Fibroblast of the conjunctiva (primary cell): ENCODE measurements at places on chromosomes 3 and 15.

DNA sequence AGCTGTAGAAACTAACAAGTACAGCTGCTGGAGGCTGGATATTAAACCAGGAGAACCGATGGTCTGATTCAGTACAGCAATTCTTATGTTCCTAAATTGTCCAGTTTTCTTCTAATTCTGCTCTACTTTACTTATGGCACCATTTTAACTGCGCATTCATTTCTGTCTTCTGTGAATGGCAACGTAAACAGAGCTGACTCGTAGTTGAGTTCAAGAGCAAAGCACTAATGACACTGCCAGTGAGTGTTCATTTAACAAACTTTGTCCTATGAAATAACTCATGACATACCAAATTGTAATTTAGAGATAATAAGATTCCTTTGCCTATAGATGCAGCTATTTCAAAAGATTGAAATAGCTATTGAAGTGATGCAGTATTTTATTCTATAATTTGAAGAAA, 48.7 kb downstream of the BCHE start:
- no peak for DNase-seq

DNA sequence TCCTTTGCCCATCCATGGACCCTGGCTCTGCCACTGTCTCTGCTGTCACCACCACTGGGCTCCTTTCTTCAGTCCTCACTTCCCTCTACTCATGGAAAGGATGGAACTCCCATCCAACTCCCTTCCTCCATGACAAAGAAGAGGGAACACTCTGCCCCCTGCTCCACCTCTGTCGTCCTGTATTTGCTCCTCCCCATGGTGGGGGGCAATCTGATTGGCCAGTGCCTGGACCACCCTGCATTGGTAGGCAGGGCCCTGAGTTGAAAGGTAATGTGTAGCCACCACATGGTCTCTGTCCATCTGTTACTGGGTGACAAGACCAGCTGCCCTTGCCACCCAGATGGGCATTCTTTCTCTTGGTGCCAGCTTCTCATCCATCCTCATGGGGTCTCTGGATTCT, 20.7 kb upstream of the HEG1 start:
- DNase-seq: no peak

DNA sequence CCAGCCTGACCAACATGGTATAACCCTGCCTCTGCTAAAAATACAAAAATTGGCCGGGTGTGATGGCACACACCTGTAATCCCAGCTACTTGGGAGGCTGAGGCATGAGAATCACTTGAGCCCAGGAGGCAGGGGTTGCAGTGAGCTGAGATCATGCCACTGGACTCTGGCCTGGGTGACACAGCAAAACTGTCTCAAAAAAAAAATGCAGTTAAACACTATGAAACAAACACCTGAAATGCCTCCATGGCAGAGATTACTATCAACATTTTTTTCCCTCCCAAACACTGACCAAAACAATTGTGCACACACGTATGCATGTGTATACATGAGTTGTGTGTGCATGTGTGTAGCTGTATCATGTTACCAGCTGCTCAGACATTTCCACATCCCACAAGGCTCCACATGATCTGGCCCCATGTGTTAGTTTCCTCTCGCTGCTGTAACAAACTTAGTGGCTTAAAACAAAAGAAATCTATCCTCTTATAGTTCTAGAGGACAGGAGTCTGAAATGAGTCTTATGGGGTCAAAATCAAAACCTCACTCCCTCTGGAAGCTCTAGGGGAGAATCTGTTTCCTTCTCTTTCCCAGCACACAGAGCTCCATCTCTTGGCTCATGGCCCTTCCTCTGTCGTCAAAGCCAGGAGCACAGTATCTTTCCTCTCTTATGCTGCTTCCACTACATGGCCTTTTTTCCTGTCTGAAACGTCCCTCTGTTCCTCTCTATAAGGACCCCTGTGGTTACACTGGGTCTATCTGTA, 34.5 kb downstream of the SLC41A3 start:
- DNase-seq: no peak

DNA sequence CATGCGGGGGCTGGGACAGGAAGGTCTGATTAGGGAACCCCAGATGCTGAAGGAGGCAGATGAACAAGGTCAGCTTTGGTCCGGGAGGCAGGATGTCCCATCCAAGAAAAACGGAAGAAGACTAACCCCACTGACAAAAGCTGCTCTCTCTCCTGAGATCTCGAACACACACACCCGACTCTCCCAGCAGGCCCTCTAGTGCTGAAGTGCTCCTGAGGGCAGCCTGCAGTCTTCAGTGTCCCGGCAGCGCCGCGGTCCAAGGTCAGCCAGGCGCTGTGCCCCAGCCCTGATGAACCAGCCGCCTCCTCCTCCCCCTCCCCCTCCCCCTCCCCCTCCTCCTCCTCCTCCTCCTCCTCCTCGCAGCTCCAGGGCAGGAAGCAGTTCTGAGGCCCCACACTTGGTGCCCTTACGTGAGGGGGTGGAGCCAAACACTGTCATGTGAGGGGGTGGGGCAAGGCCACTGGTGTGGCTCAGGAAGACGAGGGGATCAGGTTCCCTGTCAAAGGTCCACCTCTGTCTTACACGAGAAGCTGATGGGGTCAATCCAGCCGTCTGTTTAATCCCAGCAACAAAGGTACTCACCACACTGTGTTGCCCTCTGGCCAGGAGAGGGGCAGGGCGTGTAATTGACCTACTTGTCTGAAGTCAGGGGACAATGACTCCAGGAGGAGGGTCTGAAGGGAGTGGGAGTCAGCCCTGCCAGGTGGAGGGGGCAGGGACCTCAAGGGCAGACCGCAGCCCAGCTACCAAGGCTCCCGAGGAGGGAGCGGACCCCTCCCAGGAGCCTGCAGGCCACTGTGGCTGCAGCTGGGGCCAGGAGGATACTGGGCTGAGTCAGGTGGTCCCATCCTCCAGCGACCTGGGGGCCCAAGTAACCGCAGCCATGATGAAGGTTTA, 34.3 kb downstream of the PRR23E start:
- no peak for DNase-seq

DNA sequence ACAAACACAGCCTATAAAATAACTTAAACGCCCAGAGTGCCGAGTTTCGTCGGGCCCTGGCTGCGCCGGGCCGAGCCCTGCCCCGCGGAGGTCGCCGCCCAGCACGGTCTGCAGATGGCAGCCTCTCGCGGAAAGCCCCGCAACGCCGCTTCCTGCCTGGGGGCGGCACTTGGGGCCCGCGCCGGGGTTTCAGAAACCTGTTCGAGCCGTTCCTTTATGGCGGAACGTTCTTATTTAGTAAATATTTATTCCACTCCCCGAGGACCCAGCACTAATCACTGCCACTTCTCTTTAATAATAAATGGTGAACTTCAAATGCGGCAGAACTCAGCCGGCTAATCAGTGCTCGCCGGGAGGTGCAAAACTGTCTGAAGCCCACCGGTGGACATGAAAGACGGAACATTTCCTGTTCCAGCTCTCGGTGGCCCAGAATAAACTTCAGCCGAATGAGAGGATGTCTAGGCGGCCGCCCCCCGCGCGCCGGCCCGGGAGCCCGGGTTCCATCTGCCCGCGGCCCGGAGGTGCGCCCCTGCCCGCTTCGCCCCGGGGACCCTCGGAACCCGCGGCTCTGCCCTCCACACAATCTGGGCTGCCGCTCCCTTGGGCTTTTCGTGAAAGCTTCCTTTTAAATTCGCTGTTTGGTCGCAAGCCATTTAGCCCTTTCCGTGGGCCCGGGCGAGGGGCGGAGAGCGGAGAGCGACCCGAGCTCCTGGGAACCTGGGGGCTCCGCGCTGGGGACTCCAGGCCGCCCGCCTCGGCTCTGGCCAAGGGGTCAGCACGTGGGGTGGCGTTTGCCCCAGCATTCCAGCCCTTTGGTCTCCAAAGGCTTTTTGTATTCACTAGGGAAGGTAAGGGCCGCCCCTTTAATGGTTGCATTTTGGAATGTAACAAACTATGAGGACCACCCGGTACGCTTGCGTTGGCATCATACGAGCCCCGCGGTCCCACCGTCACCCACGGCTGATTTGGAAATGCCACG, 110.8 kb upstream of the ATP11B start:
- no peak for DNase-seq

DNA sequence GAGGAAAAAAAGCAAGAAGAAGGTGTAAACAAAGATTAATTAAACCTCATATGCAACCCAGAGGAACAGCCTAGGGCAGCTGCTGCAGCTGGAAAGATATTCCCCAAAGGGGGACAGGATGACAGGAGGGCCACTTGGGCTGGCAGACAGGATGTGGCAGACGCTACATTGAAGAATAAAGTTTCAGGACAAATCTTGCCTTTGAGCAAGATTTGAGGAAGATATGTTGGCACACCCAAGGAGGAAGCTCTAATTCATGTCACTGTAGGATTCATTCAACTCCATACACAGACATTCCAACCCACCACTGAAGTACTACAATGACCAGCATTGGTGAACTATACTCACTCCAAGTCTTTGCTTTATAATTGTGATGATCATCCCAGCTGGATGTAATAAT, 504.0 kb downstream of the SHQ1 start:
- DNase-seq: no peak

- no peak for DNase-seq
Measured at GRCh38 chr3:46082021-46082420, 54.7 kb upstream of the XCR1 start.

GRCh38 chr3:1955750-1956149, 142.9 kb upstream of the CNTN4 start:
- DNase-seq: no peak

- DNase-seq: no peak
Measured at GRCh38 chr3:69297501-69297900, 88.4 kb downstream of the FRMD4B start.

GRCh38 chr15:99167201-99167600, 62.3 kb downstream of the SYNM start:
- no peak for DNase-seq

- DNase-seq: no peak
Measured at GRCh38 chr3:2656806-2657777, 453.1 kb downstream of the IL5RA start.

DNA sequence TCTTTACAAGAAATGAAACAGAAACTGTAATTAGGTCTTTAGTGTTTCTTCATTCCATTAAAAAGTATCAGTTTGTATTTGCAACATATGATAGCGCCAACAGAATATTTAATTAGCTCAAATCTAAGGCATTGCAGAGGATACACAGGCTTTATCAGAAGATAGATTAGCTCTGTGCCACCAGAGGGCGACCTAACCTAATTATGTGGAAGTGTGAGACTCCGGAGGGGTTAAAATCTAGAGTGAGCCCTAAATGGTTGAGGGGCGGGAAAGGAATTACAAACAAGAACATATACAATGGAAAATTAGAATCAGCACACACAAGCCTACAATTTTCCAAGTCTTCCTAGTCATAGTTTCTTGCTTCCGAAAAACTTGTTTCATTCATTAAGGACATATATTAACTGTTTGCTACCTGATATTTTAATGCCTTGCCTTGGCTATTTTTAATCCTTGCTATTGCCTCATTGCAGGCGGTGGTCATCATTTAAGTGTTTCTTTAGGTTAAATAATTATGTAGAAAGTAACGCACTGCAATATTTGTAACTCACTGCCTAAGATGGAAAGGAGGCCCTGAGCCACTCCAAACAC, 18.0 kb upstream of the RYR3 start:
- peak; percentile 42 for DNase-seq

- no peak for DNase-seq
Measured at GRCh38 chr3:59137415-59137814, 87.6 kb upstream of the CFAP20DC start.

GRCh38 chr3:154217671-154218070, 96.5 kb downstream of the ARHGEF26 start:
- DNase-seq: no peak

GRCh38 chr3:87044846-87045245, 53.9 kb upstream of the VGLL3 start:
- no peak for DNase-seq

DNA sequence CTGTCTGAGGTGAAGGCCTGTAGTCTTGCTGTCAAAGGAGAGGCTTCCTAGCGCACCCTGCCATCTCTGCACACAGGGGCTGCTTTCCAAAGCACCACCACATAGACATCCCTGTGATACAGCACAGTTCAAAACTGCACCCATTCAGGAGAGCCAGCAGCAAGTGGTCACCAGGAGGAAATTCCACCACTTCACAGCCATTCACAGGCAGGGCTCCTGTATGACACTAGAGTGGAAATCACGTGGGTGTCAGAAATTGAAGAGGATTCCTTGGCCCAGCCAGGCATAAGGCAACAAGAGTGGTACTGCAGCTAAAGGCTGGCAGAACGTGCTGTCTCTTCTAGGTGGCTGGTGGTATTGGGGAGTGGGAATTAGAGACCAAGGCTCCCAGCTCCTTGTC, 102.8 kb downstream of the RFTN1 start:
- DNase-seq: no peak

GRCh38 chr3:71838406-71838805, 53.5 kb upstream of the PROK2 start:
- no peak for DNase-seq

- DNase-seq: no peak
Measured at GRCh38 chr15:92909136-92909781, 9.1 kb downstream of the CHD2 start.

- no peak for DNase-seq
Measured at GRCh38 chr15:62752657-62753517, 289.7 kb upstream of the TPM1 start.

- DNase-seq: no peak
Measured at GRCh38 chr3:33940736-33941135, 142.3 kb downstream of the PDCD6IP start.

GRCh38 chr15:80272987-80273386, 21.0 kb upstream of the CTXND1 start:
- no peak for DNase-seq

DNA sequence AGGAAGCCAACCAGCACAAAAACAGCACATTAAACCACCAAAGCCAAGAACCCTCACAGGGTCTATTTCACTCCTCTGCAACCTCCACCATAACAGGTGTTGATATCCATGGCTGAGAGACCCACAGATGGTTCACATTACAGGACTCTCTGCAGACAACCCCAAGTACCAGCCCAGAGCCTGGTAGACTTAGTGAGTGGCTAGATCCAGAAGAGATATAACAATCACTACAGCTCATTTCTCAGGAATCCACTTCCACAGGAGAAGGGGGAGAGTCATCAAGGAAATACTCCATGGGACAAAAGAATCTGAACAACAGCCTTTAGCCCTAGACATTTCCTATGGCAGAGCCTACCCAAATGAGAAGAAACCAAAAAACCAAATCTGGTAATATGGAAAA, 168.1 kb upstream of the CD96 start:
- DNase-seq: no peak

GRCh38 chr3:16168211-16168610, 6.3 kb upstream of the GALNT15 start:
- no peak for DNase-seq

DNA sequence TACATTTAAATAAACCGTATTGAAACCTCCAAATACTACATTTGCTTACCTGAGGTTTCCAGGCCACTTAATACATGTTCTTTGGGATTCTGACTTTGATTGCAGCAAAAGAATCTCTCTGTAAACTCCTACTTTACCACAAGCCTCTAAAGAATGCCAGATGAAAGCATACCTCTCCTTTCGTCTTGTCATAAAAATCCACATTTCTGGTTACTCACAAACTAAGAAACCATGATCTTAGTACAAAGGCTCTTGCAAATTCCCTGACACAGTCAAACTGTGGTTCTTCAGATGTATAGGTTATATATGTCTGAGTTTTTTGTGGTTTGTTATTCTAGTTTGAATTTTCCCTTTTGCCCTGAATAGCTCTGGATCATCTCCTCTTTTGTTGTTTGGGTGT, 188.4 kb downstream of the RAP2B start:
- no peak for DNase-seq

GRCh38 chr3:20130106-20130505, 55.9 kb downstream of the SGO1 start:
- no peak for DNase-seq
